T-helper 2 cell treated with Interferon-gamma antibody and Interleukin-4, amounts not matched to agents 5 μg/mL and 100 μg/mL, for 36 hours (primary cell): ENCODE measurements at places on chromosomes 5 and 9.

DNA sequence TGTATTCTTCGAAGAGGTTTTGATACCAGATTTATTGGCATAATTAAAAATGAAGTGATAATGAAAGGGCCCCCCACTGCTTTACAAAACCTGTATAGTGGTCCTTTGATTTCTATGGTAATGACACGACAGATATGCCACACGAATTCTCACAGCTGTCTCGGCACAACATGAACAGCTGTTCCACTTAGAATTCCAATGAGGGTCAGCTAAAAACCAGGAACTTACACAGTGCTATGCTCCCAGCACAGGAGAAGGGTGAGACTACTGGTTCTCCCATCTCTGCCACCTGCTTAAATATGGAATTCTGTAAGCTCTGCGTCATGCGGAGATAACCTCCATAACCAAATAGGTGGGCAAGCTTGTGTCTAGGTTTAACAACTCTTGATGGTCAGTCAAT, 183.0 kb upstream of the EFNA5 start:
- DNase-seq: no peak

DNA sequence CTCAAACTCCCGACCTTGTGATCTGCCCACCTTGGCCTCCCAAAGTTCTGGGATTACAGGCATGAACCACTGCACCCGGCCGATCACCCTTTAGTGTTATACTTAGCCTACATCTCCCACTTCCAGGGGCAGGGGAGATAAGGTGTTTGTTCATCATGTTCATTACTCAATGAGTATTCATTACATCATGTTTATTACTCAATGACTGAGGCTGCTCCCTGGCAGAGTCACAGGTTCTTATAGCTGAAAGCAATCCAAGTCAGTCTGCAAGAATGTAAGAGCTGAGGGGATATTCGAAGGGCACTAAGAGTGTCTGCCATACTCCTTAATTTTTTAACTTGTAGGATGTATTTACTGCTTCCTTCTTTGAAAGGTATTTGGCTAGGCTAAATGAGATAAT, 214.2 kb downstream of the SPATA31D1 start:
- no peak for DNase-seq

- no peak for DNase-seq
Observed at GRCh38 chr9:73357607-73358006, 205.9 kb downstream of the ANXA1 start.

GRCh38 chr9:893843-894420, 52.4 kb downstream of the DMRT1 start:
- peak; percentile 67 for DNase-seq

DNA sequence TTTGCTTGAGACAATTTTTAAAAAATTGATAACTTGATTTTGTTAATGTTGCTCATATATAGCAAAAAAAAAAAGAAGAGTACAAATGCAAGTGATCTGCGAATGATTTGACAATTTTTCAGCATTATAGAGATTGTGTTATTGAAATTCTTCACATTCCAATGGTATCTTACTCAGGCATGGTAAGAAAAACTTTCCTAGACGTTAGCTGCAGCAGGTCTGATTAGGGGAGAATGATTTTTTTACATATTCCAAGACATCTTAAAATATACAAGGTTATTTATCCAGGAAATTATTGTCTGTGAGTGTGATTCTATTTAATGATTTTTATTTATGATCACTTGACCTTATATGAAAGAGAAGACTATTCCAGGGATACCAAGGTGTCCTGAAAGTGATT, 361.9 kb downstream of the MAT2B start:
- DNase-seq: no peak

- DNase-seq: peak; percentile 48
Observed at GRCh38 chr5:157116483-157116954, 7.7 kb upstream of the HAVCR2 start.

- DNase-seq: no peak
Observed at GRCh38 chr9:114216081-114216480, 60.7 kb downstream of the COL27A1 start.

- DNase-seq: no peak
Observed at GRCh38 chr5:168843277-168844015, 264.3 kb upstream of the PANK3 start.

DNA sequence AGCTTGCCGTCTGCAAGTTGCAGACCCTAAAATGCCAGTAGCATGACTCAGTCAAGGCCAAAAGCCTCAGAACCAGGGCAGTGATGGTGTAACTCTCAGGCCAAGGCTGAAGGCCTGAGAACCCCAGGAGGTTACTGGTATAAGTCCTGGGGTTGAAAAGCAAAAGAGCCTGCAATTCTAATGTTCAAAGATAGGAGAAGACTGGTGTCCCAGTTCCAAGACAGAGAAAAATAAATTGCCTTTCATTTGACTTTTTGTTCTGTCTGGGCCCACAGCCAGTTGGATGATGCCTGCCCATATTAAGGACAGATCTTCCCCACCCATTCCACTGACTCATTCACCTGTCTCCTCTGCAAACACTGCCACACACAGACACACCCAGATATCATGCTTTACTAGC, 673.2 kb downstream of the CDH18 start:
- no peak for DNase-seq

- DNase-seq: no peak
Observed at GRCh38 chr5:139861021-139861888, 65.6 kb downstream of the PSD2 start.

- no peak for DNase-seq
Observed at GRCh38 chr5:95837492-95837891, 15.0 kb upstream of the GLRX start.

DNA sequence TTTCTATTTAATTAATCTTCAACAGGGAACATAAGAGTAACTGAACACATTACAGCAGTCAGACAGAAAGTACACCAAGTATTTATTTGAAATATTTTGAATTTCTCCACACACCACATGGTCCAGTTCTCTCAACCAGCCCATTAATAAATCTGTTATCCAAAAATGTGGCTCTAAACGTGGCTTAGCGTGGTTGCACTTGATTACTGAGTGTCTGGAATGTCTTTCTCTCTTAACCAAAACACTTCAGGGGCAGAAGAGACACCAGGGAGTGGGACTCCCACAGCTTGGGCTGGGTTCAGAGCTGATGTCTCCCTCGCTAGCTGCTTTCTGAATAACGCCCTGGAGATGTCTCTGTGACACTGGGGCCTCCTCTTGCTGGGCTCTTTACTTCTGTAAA, 52.6 kb upstream of the FANCC start:
- no peak for DNase-seq

DNA sequence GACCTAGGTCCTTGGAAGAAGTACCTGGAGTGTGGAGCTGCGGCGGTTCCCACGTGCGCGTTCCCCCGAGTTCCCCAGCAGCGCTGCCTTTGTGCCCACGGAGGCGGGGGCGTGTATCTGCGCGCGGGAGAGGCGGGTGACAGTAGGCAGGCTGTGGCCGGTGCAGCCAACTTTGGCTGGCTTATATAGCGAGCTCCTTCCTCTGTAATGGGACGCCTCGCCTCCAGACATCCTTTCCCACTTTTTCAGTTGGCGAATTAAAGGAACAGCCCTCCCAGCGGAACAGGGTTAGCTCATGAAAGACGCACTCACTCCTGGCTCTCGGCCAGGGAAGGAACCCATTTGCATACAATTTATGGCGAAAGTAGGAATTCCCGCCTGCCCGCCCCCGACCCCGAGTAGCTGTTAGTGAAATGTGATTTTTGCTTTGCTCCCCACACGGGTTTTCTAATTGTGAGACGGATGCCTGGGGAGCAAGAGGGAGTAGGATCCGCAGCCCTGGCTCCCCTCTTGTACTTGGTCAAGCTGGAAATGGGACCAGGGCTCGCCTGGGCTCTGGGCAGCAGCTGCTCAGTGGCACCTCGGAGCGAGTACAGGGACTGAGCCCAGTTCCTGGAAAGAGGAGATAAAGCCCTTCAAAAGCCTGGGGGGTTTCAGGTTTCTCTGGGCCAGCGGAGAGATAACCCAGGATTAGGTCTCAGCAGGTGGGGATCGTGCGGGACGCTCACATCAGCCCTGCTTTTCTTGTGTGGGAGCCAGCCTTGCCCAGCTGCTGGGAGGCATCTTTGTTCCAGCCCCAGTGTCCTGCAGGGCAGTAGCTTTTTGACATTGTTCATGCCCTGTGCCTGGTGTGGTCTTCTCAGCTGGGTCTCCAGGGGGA, at the start of gene TNC:
TNC (minus strand) TSS at position 159 of the 880 bp plus-strand sequence. CDS start 27,139 bp downstream, outside the sequence.
- DNase-seq: no peak

DNA sequence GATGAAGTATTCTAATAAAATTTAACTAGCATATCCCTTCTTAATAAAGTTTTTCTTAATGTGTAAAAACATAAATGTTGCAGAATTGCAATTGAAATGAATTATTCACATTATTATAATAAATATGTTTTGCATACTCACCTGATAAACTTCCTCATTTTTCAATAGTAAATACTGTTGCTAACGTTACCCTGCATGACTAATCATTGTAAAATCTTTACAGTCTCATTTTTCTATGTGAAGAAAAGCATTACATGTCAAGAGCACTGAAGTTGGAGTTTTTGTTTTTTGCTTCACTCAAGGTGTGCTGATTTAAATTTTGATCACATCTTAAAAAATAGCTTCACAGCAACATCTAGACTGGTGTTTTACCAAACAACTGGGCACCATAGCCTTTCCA, 157.2 kb upstream of the CDH18 start:
- no peak for DNase-seq

DNA sequence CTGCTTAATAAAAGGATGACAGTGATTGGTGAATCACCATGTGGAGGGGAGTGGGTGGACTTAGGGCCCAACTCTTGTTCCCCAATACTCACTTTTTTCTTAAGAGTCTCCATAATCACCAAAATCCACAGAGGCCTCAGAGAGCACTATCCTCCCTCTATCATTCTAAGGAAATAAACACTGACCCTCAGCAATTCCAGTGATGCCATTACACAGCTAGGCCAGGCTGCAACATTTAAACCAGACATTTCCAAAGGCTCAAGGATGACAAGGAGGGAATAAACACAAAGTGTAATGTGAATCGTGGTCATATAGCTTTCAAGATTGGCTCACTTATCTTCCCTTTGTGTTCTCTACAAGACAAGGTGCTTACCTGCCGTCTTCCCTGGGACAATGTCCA, 2.4 kb upstream of the ARSI start:
- no peak for DNase-seq

GRCh38 chr9:79764374-79764773, 192.6 kb downstream of the TLE4 start:
- DNase-seq: no peak
